NCI-H774 (cell line): ENCODE measurements at places on chromosomes 7 and 10.

DNA sequence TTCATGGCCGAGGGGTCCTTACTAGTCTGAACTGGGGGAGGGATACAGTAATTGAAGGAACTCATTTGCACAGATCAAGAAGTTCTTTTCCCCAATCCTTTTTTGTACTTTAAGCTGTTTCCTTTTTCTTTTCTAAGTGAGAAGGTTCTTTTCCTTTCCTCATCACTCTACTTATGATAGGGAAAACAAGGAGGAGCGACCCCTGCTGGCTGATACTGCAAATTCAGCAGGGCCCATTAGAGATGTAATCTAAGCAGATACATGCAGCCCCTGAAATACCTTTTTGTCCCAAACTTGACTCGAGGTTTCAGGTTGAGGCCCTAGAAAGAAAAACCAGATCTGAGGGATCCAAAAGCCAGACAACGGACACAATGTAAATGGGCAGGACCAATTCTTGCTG is 305.5 kb downstream of the DNAJB9 start:
- no peak for DNase-seq

- DNase-seq, result no peak
Observed at GRCh38 chr10:85379338-85379737, 987.3 kb downstream of the GRID1 start.

- DNase-seq, result no peak
Observed at GRCh38 chr7:128714701-128715495, 24.3 kb upstream of the CALU start.

- DNase-seq, result peak; percentile 81
Observed at GRCh38 chr10:22228943-22229801, 11.4 kb upstream of the EBLN1 start.

DNA sequence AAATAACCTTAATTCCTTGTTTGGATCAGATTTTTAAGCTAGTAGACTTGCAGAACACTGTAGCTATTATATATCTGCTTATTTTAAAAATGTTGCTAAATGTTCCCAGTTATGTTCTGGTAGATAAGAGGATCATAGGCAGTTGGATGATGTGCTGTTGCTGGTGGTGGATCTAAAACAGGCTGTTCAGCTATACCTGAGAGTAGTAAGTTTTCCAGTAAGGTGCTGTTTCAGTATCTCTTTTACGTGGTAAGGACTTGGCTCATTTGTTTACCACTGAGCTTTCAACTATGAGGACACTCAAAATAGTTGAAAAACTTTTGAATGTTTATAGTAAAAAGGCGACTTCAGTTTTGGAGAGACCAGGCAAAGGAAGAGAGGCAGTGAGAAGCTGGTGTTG is 180.9 kb downstream of the CDK14 start:
- DNase-seq, result no peak

DNA sequence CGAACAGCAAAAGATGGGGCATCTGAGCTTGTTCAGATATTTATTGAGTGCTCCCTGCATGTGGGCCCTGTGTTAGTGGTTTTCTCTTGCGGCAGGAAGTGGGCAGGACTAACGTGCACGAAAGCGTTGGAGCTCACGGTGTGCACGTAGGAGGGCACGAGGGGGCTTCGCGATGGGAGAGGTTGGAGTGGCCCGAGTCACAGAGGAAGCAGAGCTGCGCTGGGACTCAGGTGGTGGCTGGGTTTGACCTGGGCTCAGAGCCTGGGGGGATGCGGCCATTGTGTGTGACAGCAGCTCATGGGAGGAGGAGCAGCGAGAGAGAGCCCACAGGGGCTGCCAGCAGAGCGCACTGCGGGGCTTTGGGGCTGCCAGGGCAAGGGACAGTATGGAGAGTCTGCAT is 7.7 kb downstream of the ZSCAN25 start:
- no peak for DNase-seq

DNA sequence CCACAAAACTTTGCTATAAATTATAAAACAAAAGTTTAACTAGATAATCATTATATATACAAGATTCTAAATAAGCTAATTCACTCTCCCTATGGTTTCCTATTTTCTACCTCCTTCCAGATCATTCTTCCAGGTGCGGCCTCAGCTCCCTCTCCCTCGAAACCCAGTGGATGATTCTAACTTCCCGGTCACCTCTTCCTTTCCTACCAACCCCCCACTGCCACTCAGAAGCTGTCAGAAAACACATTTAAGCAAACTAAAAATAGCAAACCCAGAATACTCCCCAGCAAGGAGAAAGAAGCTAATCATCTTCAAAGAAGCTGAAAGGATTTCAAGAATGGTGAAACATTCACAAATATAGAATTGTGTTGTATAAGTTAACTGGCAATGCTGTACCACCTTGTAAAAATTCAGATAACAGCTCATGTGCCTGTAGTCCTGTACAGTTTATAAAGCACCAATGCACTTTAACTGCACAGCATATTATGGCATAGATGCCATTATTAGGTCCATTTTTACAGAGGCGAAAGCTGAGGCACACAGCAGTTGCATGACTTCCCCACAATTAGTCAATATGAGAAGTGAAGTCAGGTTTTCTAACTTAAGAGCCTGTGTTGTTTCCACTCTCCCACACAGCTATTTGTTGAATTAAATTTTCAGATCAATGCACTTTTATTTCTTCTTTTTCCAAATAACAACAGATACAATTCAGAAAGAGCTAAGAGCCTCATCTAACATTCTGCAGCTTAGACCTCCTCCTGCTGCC is 13.7 kb upstream of the DNTT start:
- no peak for DNase-seq

DNA sequence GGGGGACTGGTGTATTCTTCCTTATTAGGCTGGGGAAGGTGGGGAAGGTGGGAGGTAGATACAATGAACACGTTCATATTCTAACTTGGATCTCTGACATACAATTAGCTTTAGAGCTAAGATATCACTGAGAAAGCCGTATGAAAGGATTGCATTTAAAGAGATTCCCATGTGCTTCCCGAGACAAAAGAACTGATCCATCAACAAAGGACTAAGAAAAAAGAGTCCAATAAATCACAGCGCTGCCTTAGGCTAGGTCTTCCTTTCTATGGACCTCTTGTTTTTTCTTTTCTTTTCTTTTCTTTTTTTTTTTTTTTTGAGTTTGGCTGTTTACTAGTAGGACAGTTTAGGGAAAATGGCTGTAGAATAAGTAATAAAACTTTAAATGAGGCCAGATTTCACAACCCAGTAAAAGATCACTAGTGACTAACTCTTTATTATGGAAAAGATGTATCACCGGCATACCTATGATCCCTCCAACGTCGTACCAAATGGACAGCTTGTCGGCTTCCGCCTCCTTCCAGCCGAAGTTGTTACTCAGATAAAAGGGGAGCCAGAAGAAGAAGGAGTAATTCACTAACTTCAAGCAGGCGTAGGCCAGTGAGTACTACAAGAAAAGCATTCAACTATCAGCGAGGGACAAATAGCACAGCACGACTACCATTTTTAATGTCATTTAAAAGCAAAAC is 50.0 kb downstream of the SLC37A3 start:
- no peak for DNase-seq

DNA sequence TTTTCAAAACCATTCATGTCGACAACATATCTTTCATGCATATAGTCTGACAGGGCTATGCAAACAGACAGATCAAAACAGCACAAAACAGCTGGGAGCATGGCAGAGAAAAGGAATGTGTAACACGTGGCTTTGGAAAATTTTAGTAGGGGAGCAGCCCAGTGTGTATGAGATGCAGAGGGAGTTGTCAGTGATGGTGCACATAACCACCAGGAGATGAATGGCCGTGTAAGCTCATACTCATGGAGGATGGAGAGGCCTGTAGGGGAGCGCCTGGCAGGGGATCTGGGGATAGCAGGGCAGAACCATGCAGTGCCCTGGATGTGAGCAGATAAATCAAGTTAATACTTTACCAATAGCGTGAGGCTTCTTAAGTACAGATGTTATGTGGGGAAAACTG is 45.7 kb downstream of the RHOBTB1 start:
- no peak for DNase-seq

- DNase-seq, result no peak
Observed at GRCh38 chr7:52928591-52928990, 106.8 kb upstream of the POM121L12 start.

DNA sequence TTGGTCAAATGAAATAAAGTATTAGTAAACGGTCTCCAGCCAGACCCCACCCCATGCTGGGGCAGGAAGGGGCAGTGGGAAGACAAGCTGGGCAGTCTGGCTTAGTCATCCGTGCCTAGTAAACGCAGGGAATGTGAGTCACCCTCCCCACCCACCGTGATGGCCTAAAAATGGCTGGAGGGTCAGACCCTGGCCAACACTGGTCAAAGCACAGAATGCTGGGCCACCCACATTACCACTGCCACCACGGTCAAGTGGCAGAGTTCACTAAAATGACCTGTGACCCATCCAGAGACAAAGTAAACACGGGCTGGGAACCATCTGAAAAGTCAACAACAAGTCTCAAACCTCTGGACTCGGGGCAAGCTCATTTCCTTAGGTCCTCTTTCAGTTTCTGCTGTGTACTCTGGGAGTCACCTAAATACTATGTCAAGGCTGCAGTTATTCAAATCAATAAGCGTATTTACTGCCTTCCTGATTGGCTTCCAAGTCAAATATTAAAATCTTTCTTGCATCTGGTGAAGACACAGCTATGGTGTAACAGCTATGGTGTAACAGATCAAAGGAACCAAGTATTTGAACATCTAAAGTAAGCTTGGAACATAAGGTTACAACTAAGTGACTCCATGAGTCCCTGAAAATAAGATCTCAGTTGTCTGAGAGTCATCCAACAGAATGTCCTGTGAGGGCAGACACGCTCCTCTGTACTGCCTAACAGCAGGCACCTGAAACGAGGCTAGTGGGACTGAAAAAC is 3.0 kb downstream of the ZFAND2A start:
- no peak for DNase-seq

DNA sequence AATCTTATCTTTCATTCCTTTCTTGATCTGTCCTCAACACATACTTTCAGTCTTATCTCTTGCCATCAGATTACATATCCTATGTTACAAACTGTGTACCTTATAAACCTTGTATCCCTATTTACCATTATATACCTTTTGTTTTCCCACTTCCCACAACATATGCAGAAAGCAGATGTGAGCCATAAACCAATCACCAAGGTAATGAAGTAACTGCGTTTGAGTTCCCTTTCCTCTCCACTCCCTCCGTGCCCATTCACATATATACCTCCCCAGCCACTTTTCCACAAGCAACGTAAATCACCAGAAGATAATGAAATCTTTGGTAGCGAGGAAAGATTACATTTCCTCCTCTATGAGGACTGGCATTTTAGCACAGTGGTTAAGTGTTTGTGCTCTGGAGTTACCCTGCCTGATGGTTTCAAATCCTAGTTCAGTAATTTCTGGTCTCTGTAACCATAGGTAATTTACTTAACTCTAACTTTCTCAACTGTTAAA is 55.5 kb upstream of the PHF14 start:
- DNase-seq, result no peak

DNA sequence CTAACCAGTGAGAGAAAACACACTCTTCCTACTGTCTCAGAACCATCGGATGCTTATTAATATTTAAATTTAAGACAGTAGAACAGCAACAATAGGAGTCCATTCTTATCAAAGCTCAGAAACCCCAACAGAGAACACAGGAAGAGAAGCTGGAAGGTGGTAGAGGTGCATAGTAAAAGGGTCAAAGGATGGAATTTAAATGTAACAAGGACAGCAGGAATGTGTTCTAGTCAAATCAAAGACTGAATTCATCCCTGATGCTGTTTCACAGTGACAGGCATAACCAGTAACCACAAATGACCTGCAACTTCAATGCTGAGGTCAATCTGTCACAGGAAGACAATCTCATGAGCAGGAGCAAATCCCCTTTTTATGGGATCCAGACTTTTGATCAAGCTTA is 1259.7 kb downstream of the XPNPEP1 start:
- DNase-seq, result no peak

DNA sequence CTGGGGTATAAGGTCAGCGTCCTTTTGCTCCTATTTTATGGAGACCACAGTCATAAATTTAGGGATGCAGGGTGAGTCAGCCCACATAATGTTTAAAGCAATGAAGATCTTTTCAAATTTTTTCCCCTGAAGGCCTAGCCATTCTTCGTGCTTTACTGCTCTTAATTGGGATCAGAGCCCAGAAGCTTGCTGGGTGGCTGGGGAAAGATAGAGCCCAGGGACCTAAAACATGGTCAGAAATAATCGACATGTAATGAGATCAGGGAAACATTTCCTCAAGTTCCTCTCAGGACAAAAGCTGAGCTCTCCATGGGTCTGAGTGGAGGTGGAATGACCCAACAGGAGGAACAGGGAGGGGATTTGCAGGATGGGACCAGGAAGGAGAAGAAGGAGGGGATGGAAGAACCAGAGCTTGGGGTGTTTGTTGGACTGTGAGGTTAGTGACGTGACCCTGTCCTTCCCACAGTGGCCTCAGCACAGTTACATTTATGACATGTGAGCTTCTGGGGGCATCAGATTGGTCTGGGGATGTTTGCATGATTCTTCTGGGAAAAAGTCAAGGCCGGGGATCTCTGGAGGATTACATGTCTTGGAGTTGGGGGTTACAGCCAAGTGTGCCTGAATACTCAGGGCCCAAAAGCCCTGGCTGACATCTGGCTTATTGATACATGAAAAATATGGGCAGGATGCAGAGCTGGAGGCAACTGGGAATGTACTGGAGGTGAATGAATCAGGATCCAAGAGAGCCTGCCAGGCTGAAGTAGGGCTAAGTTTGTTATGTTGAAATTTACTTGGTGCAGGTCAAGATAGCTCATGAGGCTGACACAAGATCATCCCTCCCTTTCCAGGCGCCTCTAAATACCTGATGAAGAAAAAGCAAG is 477.9 kb downstream of the RPS24 start:
- no peak for DNase-seq

GRCh38 chr10:6218692-6219493 is 16.2 kb downstream of the PFKFB3 start:
- DNase-seq, result no peak

- DNase-seq, result no peak
Observed at GRCh38 chr7:25804154-25804553, 347.8 kb upstream of the NFE2L3 start.

DNA sequence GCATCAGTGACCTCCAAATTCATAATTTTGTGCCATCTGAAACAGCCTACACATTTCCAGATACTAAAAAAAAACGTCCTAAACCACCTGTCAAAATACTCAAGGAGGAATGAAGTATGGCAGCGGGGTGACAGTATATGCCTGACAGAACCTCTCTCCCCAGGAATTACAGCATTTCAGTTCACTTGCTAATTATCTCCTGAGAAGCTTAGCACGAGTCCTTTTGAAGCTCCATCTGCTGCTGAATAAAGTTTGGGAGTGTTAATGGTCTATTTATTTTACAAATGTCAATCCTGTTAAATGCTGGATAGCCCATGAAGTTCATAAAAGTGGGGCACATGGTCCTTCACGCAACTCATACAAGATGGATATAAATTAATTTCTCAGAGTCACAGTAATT is 29.4 kb upstream of the ANLN start:
- no peak for DNase-seq

DNA sequence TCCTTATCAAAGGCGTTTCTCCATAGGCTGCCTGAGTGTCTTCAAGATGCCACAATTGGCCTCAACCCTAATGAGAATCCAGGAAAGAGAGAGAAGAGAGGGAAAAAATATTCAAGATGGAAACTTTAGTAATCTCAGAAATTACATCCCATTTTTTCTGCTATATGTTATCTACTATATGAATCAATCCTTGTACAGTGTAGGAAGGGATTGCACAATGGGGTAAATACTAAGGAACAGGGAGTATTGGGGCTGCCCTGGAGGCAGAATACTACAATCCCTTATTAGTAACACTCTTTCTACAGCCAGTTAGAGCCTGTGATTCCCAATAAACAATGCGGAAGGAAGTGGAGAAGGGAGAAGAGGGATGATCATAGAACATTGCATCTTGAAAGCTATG is 27.9 kb downstream of the TFPI2 start:
- no peak for DNase-seq
